ENCODE measurements at places on chromosomes 16 and 17.

DNA sequence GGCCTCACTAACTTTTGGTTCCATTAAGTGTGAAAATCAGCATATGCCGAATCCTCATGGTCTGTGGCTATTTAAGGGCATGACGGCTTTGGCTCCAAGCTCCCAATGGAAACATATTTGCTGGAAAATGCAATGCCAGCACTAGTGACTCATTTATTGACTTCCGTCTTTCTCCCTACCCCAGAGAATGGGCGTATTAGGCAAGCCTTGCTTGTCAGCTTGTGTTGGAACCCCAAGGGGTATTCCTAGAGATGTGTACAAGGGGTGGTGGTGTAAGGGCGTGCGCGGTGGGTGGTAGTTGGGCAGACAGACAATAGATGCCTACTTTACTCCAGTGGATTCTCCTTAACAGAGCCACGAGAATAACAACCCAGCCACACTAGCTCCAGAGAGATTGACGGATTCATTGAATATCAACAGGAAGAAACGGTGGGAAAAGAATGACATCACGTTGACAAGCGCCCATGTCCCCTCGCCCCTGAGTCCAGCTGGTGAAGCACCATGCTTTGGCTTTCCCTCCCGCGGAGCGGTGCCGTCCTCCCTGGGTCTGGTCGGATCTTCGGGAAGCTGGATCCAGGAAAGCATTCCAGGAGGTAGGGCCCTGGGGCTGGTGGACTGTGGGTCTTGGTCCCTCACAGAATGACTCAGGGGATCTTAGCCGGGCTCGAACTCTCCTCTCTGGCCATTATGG is 10.3 kb downstream of the CD300LB start:
- DNase-seq = no peak

GRCh38 chr17:67270416-67270815 is 25.4 kb upstream of the HELZ start:
- DNase-seq = no peak

DNA sequence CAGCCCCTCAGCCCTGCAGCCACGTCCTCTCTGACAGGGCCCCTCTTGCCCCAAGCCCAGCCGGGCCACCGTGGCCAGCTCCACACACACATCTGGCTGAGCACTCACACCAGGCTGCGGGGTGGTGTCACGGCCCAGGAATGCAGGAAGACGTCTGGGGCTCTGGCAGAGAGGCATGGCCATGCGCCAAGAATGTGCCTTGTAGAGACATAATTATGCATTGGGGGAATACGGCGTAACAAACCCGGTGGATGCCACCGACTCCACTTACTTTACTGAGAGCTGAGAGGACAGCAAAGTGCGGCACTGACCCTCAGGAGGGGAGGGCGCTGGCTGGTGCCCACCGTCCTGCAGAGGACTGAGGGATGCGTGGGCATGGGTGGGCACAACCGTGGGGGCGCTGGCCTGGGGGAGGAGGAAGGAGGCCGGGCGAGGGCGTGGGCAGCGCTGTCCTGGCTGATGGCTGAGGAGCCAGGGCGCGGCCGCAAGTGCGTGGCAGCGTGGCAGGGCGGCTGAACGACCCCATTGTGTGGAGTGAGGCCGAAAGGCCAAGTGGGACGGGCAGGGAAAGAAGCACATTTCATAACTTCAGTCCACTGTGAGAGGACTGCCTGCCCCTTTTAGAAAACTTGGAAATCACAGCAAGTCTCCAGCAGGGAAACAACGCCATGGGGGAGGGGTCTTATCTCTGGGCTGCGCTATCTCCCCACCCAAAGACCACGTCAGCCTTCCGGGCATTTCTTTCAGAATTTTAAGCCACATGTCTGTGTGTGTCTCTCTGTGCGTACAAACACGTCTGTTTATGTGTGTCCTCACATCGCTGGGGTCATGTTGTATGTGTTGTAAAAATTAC is 30.6 kb downstream of the METRNL start:
- peak; percentile 89 for DNase-seq

GRCh38 chr17:16272111-16272840 is 55.3 kb downstream of the PIGL start:
- DNase-seq = no peak

DNA sequence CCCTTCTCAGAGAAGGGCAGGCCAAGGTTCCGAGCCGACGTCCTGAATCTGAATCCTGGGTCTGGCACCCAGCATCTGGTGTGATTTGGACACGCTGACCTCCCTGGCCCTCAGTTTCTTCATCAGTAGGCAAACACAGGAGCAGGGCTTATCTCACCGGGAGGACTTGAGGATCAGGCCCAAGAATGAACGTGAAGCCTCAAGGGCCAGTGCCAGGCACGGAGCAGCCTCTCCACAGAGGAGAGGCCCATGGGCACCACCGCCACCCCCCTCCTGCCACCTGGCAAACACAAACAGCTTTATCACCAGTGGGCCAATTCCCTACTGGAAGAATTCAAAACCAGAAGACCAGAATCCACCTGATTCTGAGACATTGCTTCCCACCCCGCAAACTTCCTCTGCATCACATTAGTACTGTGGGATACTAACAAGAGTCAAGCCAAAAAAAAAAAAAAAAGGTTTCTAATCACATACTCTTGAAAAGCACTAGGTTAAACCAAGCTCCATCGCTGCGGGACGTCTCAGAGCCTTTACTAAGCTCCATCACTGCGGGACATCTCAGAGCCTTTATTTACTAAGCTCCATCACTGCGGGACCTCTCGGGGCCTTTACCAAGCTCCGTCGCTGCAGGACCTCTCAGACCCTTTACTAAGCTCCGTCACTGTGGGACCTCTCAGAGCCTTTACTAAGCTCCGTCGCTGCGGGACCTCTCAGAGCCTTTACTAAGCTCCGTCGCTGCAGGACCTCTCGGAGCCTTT is 68.0 kb upstream of the DOC2B start:
- no peak for DNase-seq

- DNase-seq = no peak
Measured at GRCh38 chr17:35498448-35499178, 38.9 kb downstream of the SLFN12L start.

DNA sequence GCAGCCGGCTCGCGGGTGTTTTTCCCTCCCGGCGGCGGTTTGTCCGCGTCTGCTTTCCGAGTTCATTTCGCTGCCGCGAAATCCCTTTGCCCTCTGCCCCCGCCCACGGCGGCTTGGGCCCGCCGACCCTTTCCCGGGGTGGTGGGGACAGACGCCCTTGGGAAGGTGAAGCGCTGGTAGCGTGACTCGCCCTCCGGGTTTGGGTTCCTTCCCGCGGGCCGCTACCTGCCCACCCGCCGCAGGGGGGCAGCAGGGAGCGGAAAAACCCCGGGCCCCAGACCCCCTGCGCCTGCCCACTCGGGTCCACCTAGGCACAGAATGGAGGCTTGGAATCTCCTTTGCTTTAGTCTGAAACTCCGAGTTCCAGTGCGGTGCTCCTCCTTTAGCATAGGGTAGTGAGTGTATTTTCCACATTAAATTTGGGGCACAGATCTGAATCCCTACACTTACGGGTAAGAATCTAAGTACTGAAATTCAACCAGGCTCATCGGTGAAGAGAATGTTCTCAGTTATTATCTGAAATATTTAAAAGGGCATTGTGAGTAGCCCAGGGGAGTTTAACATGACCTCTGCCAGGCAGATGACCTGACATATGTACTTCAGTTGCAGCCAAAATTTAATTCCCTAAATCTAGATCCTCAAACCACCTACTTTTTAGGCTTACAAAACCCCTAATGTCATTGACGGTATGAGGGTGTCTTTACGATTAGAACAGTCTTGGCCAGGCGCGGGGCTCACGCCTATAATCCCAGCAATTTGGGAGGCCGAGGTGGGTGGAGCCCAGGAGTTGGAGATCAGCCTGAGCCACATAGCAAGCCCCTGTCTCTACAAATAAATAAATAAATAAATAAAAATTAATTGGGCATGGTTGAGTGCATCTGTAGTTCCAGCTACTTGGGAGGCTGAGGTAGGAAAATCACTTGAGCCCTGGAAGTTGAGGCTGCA is 1.0 kb downstream of the NME2 start:
- DNase-seq = no peak

- no peak for DNase-seq
Measured at GRCh38 chr17:34485999-34486398, 93.4 kb upstream of the TMEM132E start.

- DNase-seq = no peak
Measured at GRCh38 chr16:26561303-26561702, 505.4 kb upstream of the C16orf82 start.

- DNase-seq = peak; percentile 79
Measured at GRCh38 chr16:50599494-50599893, 51.3 kb downstream of the NKD1 start.

DNA sequence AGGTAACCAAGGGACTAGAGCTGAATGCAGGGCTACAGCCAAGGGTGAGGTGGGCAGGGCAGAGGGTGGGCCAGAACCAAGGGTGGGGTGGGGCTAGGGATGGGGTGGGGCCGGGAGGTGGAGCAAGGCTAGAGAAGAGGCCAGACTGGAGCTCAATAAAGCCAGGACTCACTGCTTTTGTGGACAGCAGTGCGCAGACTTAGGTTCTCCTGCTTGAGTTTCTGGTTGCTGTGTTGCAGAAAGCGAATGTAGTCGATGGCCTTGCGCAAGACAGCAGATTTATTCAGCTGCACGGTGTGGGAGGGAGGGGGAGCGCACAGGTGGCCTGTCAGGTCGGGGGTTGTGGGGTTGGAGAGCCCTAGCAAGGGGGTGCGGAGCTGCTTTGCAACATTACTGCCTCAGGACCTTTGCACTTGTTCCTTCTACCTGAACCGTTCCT is 18.7 kb downstream of the SREBF1 start:
- DNase-seq = no peak

GRCh38 chr17:13418891-13419290 is 182.8 kb downstream of the HS3ST3A1 start:
- DNase-seq = no peak

- no peak for DNase-seq
Measured at GRCh38 chr17:83079766-83080578, 563 bp downstream of the METRNL start.

GRCh38 chr17:74870512-74870911 is 2.3 kb downstream of the FDXR start:
- DNase-seq = no peak

DNA sequence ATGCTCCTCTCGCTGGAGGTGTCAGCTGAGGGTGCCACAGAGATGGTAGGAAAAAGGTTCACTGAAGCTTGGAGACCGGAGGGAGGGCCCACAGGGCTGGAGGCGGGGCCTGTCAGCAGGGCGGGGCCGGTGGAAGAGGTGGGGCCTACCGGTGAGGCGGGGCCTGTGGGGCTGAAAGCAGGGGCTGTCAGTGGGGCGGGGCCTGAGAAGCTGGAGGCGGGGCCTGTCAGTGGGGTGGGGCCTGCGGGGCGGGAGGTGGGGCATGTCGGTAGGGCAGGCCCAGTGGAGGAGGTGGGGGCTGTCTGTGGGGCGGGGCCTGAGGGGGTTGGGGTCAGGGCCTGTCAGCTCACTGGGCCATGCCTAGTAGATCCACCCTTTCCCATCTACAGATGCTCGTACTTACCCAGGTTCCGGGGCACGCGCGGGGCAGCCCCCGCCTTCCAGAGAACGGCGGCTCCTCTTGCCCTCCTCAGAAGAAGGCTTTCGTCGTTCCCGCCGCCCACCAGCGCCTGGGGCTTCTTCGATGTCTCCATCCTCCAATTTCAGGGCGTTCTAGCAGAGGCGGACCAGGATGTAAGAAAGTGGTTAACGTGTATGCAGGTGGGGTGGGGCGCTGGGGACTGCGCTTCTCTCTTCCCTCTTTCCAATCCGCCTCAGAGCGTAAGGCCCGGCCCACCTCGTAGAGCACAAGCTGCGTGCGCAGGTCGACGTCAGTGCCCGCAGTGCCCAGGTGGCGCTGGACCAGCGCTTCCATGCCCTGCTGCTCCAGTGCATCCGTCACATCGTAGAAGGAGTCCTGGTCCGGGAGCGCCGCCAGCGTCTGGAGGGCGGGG is 9.8 kb downstream of the TMEM208 start:
- DNase-seq = no peak

DNA sequence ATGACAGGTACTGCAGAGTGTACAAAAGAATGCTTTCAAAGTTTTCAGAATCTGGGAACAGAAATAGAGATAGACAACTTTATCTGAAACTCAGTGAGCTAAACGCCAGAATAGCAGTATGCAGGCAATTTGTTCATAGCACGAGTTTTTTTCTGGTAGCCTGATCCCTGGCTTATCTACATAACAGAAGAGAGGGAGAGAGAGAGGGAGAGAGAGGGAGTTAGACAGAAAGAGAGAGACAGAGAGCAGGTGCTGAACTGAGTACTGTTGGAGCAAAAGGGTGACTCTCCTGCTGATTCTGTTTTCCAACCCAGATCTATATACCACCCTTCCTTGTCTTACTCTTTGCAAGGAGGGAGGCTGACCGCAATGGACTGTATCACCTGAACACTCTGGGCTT is 388.0 kb upstream of the CA10 start:
- DNase-seq = no peak

DNA sequence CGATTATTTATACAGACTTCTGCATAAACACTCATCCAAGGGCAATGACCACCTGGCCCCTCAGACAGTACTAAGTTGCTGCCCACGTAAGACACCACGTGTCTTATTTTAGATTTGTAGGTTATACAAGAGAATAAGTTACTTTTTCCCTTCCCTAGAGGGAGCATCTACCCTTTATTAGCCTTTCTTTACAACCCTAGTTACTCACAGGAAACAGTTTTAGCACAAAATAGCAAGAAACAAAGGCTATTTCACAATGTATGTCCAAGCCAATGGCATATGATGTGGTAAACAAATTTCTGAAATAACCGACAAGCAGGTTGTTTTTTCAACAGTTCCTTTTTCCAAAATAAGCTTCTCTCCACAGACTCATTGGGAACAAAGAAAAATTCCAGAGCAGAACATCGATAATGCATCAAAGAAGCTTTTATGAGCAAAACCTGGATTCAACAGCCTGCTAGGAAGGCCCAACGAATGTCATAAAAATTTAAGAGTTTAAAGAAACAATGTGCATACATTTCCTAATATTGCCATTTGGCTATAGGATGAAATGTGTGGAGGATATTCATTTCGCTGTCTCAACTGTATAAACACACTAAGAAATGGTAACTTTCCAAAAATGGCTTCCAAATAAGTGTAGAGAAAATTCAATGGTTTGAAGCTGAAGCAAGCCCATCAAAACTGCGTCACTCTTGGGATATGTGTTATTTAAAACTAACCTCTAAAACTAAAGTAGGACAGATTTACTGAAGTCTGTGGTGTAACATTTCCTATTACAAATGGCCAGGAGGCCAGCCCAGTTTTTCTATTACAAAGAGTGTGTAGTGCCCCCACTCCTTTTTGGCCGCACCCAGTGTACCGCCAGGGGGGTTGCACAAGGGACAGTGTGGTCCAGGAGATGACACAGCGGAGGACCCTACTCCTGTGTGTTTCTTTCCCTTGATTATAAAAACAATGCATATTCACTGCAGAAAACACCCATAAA is 50.4 kb upstream of the ERN1 start:
- peak; percentile 72 for DNase-seq

DNA sequence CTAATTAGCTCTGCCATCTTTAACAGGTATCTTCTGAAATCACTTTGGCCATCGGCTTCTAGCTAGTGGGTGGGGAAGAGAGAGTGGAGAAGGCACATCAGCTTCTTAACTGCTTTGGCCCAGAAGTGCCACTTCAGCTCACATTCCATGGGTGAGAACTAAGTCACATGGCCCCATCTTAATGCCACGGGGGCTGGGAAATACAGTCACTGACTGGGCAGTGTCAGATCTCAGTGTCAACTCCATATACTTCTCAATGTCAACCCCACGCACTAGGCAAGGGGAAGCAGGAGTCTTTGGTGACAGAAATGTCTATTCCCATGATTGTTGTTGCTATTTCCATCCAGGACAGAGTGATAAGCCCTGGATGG is 29.4 kb downstream of the CCR7 start:
- no peak for DNase-seq

- no peak for DNase-seq
Measured at GRCh38 chr17:29583324-29584248, 5.9 kb downstream of the GIT1 start.

All from foreskin melanocyte (primary cell).